ENCODE measurements at places on chromosomes 3 and 15. TPM values are rescaled to one million over a fixed set of nuclear protein-coding genes. Genes with fewer than 3 reads are reported as not detected.
A peak's percentile ranks its signal among the peaks of the same experiment; 100 is the strongest.

SPTBN5 gene
- 0.38 TPM for total RNA-seq

FHIT gene
- 2.2 TPM for total RNA-seq

DNA sequence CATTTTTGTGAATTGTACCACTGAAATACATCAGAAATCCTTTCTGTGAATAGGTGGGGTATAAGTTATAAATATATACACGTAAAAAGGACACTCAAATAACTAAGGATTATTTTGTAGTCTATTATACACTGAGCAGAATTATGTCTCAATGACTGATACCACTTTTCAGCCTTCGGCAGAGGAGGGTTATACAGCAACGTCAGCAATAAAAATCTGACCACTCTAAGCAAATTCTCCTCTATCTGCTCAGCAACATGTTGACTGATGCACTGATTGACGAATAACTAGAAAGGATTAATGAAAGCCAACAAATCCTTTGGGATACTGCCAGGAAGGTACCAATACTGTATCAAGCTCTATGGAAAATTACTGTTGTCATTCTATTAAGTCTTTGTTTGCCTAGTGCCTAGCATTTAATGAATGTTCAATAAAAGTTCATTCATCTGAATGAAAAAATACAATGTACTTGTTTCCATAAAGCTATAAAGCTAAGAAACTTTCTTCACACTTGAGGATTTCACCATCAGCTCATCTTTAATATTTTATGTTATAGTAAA is 5.2 kb downstream of the ARPP19 start:
- H3K27me3 ChIP-seq: no peaks in the 10 kb centered on the region
- no peak overlapping the region for H3K4me3 ChIP-seq
- H3K27ac ChIP-seq: no peak overlapping the region
- peaks cover 10% of the 10 kb centered on the region for H3K4me1 ChIP-seq
- no peak for DNase-seq

DNA sequence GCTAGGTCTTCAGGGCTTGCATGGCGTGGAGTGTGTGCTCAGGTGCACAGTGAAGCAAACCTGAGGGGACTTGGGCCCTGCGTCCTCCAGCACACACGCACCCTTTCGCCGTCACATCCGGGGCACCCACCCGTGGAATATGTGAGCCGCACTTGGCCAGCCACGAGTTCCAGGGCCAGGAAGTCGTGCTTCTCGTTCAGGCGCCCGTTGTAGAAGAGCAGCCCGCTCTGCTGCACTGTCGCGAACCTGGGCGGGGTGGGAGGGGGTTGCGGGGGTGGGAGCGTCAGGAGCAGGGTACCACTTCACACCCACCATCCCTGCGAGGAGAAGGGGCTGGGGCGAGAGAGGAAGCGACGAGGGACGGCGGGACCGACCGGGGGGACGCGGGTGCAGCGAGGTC is 7.1 kb downstream of the CELSR3 start:
- no peaks in the 10 kb centered on the region for H3K4me1 ChIP-seq
- no peaks in the 10 kb centered on the region for H3K27me3 ChIP-seq
- DNase-seq: no peak
- H3K4me3 ChIP-seq: no peak overlapping the region

DNA sequence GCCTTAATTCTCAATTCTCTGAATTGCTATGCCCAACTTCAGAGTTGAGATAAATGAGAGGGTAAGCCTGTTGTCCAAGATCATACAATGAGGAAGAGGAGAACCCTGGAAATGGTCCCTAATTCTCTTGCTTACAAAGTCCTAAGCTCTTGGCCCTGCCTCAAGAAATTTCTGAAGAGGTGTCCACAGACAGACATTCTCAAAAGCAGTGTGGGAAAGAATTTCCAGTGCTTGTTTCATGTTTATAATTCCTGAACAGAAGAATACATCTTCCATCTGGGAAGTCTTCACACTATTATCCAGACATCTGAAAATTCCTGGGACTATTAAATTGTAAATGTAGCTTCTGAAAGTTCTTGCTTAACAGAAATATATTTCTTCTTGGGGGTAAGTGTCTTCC is 166.8 kb upstream of the LRTM1 start:
- H3K36me3 ChIP-seq: no peaks in the 10 kb centered on the region
- H3K27me3 ChIP-seq: no peaks in the 10 kb centered on the region
- no peaks in the 10 kb centered on the region for H3K4me1 ChIP-seq
- H3K27ac ChIP-seq: no peak overlapping the region

DNA sequence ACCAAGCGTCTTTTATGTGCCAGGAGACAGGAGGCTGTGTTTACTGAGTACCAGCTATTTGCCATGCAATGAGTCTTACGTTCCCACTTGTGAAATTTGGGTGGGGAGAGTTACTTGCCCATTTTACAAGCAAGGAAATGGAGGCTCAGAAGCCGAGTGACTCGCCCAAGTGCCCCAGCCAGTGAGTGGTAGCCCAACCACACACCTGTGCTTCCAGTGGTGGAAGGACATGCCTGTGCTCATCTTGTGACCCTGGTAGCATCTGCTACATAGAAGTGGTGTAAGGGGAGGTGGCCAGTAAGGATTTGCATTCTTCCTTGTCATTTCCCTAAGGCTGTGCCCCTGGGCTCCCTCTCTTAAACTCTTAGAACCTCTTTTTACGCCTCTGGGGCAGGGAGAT is 49.3 kb downstream of the FBLN2 start:
- no peak overlapping the region for H3K27ac ChIP-seq
- H3K27me3 ChIP-seq: no peaks in the 10 kb centered on the region
- no peaks in the 10 kb centered on the region for H3K4me1 ChIP-seq
- no peaks in the 10 kb centered on the region for H3K36me3 ChIP-seq
- H3K4me3 ChIP-seq: no peak overlapping the region

DNA sequence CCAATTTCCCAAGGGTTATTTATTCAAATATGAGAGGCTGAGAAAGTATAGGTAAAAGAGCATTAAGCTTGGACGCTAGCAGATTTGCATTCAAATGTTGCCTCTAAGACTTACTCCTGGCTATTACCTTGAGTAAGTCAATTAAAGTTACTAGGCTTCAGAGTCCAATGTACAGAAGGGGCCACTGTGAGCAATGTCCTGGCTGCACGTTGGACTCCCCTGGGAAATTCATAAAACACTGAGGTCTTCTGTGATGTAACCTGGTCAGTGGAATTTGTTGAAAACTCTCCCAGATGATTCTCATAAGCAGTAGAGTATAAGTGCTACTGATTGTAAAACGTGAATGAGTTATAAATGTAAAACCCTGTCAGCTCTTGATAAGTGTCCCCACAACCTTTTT is 295.3 kb downstream of the NEK10 start:
- no peaks in the 10 kb centered on the region for H3K4me1 ChIP-seq
- no peaks in the 10 kb centered on the region for H3K27me3 ChIP-seq
- no peak overlapping the region for H3K4me3 ChIP-seq
- H3K27ac ChIP-seq: no peak overlapping the region
- H3K36me3 ChIP-seq: no peaks in the 10 kb centered on the region

GRCh38 chr15:87981969-87982368 is 274.6 kb downstream of the NTRK3 start:
- H3K27ac ChIP-seq: no peak overlapping the region
- H3K36me3 ChIP-seq: no peaks in the 10 kb centered on the region
- no peaks in the 10 kb centered on the region for H3K27me3 ChIP-seq
- DNase-seq: no peak

GRCh38 chr3:70386043-70386442 is 73.6 kb upstream of the MDFIC2 start:
- H3K27ac ChIP-seq: no peak overlapping the region
- no peaks in the 10 kb centered on the region for H3K36me3 ChIP-seq
- DNase-seq: no peak
- no peaks in the 10 kb centered on the region for H3K27me3 ChIP-seq
- H3K4me1 ChIP-seq: no peaks in the 10 kb centered on the region
- no peak overlapping the region for H3K4me3 ChIP-seq

HERC2 gene
- total RNA-seq: 44.5 TPM

DNA sequence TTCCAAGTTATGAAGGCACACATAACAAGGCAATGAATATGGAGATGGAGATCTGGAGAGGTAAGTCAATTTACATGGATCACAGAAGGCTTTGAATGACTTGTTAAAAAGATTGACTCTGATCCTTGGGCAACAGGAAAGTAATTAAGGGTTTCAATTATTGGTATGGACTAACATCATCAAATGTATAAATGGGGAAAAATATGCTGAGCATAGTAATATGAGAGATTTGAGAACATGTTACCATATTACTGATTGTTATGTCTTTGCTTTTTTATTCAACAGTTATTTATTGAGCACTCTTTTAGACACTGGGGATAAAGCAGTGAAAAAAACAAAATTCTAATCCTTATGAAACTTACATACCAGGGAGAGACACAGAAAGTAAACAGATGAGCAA is 238.5 kb upstream of the ROBO1 start:
- H3K27ac ChIP-seq: no peak overlapping the region
- no peaks in the 10 kb centered on the region for H3K36me3 ChIP-seq
- no peaks in the 10 kb centered on the region for H3K27me3 ChIP-seq
- H3K4me1 ChIP-seq: no peaks in the 10 kb centered on the region

DNA sequence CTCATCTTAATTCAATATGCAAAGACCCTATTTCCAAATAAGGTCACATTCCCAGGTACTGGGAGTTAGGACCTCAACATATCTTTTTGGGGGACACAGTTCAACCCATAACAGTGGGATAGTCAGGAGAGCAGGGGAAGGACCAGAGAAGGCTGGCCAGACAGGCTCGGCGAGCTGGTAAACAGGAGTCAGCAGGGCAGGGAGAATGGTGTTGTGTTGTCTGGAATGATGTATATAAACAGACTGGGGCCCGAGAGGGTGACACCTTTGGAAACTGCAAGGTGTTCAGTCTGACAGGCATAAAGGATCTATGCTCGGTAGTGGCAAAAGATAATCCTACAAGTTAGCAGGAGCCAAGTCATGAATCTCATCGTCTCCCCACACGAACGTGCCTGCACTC is 10.1 kb upstream of the PPP1R2 start:
- H3K27ac ChIP-seq: no peak overlapping the region
- H3K27me3 ChIP-seq: no peaks in the 10 kb centered on the region
- no peak for DNase-seq
- H3K4me3 ChIP-seq: no peak overlapping the region
- no peaks in the 10 kb centered on the region for H3K36me3 ChIP-seq

SCAANT1 gene
- total RNA-seq: not detected

DNA sequence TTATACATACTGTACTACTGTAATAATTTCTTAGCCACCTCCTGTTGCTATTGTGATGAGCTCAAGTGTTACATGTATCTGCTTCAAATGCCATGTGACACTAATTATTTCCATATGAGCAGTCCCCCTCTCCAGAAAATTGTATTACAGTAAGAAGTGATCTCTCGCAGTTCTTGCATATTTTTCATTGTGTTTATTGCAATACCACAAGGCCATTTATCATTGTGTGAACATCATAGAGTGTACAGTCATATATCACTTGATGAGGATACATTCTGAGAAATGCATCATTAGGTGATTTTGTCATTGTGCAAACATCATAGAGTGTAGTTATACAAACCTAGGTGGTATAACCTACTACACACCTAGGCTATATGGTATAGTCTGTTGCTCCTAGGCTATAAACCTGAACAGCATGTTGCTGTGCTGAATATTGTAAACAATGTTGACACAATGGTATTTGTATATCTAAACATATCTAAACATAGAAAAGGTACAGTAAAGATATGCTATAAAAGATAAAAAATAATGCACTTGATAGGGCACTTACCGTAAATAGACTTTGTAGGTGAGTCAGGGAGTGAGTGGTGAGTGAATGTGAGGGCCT is 189.6 kb upstream of the MLF1 start:
- H3K36me3 ChIP-seq: no peaks in the 10 kb centered on the region
- no peaks in the 10 kb centered on the region for H3K27me3 ChIP-seq
- peaks cover 3% of the 10 kb centered on the region for H3K4me1 ChIP-seq
- no peak overlapping the region for H3K4me3 ChIP-seq
- no peak overlapping the region for H3K27ac ChIP-seq

- H3K27ac ChIP-seq: no peak overlapping the region
- 0 out of 2 replicates have a peak, but pooled peaks cover 4% of the 10 kb centered on the region for H3K27me3 ChIP-seq
- DNase-seq: no peak
- no peaks in the 10 kb centered on the region for H3K36me3 ChIP-seq
- no peaks in the 10 kb centered on the region for H3K4me1 ChIP-seq
These were observed 13.3 kb upstream of the SH3BP5 start for GRCh38 chr3:15345608-15346137.

CAMKV gene
- total RNA-seq: not detected

DNA sequence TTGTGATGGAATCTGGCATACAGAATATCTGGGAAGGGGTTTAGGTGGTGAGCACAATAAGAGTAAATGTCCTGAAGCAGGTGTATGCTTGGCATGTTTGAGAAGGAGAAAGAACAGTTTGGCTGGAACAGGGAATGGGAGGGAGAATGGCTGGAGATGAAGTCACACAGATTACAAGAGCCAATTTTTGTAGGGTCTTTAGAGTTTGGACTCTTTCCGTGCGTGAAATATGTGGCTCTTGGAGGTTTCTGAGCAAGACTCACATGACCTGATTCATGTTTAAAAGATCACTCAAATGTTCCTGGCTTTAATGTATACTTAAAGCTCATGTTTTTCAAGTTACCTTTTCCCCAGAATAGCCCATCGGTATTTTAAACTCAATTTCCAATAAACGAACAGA is 32.8 kb downstream of the SPRED1 start:
- H3K27ac ChIP-seq: no peak overlapping the region
- peaks cover 7% of the 10 kb centered on the region for H3K36me3 ChIP-seq
- no peak for DNase-seq
- H3K4me1 ChIP-seq: no peaks in the 10 kb centered on the region
- no peak overlapping the region for H3K4me3 ChIP-seq

- H3K27me3 ChIP-seq: no peaks in the 10 kb centered on the region
- H3K36me3 ChIP-seq: no peaks in the 10 kb centered on the region
- H3K4me1 ChIP-seq: no peaks in the 10 kb centered on the region
- DNase-seq: no peak
- no peak overlapping the region for H3K27ac ChIP-seq
These were observed 145.9 kb upstream of the ST8SIA2 start for GRCh38 chr15:92247649-92248242.

SCG5 gene
- total RNA-seq: 0.41 TPM

NR2E3 gene
- total RNA-seq: 8.8 TPM

PDZRN3 gene
- 27.3 TPM for total RNA-seq

DLL4 gene
- 0.43 TPM for total RNA-seq

MRAS gene
- total RNA-seq: 57.8 TPM

GRCh38 chr3:138594150-138594934 is at the start of gene CEP70:
Gene CEP70, minus strand, starts transcription at chr3:138594260. Its CDS starts 21,333 bp downstream, at chr3:138572927.
- DNase-seq: peak; percentile 97
- peaks cover 2% of the 10 kb centered on the region for H3K4me1 ChIP-seq
- H3K36me3 ChIP-seq: peaks cover 3% of the 10 kb centered on the region

GRCh38 chr3:42654331-42655201 is 1.1 kb downstream of the ZBTB47 start:
- peak; percentile 65 for DNase-seq
- H3K36me3 ChIP-seq: no peaks in the 10 kb centered on the region
- H3K4me3 ChIP-seq: peak overlapping the region; percentile 88
- H3K27ac ChIP-seq: peak overlapping the region; percentile 92
- no peaks in the 10 kb centered on the region for H3K27me3 ChIP-seq
- H3K4me1 ChIP-seq: peaks cover 7% of the 10 kb centered on the region

- H3K27me3 ChIP-seq: no peaks in the 10 kb centered on the region
- H3K36me3 ChIP-seq: no peaks in the 10 kb centered on the region
- H3K4me3 ChIP-seq: no peak overlapping the region
- peaks cover 7% of the 10 kb centered on the region for H3K4me1 ChIP-seq
These were observed 66.1 kb upstream of the MYZAP start for GRCh38 chr15:57525581-57525980.

PLAAT1 gene
- 25.2 TPM for total RNA-seq
